ENCODE measurements at places on chromosomes 7 and 10. TPM values are rescaled to one million over a fixed set of nuclear protein-coding genes. Genes with fewer than 3 reads are reported as not detected.

STEAP4 gene
- total RNA-seq, result 16.2 TPM

CACNB2 gene
- 1.4 TPM for total RNA-seq

- no peak overlapping the region for H3K4me3 ChIP-seq
- no peak overlapping the region for H3K27ac ChIP-seq
- no peaks in the 10 kb centered on the region for H3K4me1 ChIP-seq
- no peak for DNase-seq
Measured at GRCh38 chr7:111358915-111359314, 203.4 kb downstream of the IMMP2L start.

DNA sequence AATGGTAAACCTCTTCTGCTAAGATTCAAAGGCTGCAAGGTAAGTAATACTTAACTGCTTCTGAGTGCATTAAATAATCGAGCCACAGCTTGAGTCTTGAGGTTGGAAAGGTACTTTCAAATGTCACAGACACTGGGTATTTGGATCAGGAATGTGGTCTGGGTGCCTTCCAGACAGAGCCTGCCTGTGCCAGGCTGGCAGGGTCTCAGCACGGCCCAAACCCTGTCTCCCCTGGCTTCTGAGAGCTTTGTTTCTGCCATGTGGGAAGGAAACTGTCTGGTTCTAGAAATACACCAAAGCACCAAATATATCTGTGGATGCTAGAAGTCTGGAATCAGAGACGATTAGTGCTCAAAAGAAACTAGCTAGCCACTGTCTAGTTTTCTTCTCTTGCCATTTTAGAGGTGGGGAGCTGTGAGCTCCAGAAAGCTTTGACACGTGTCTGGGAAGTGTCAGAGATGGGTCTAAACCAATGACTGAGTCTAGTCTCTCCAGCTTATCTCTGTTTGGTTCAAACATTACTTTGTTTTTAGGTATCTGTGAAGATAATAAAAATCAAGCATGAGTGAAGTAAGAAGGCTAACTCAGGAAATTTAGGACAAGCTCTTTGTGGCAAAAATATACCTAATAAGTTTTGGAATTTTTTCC, 162.8 kb downstream of the CYP26A1 start:
- no peak overlapping the region for H3K4me3 ChIP-seq
- DNase-seq, result no peak
- H3K4me1 ChIP-seq, result no peaks in the 10 kb centered on the region
- H3K27ac ChIP-seq, result no peak overlapping the region
- no peaks in the 10 kb centered on the region for H3K27me3 ChIP-seq
- H3K36me3 ChIP-seq, result no peaks in the 10 kb centered on the region

LRRC18 gene
- 7.8 TPM for total RNA-seq

GRCh38 chr10:6563075-6563474, 17.0 kb downstream of the PRKCQ start:
- H3K27ac ChIP-seq, result no peak overlapping the region
- H3K36me3 ChIP-seq, result no peaks in the 10 kb centered on the region
- no peaks in the 10 kb centered on the region for H3K4me1 ChIP-seq
- no peaks in the 10 kb centered on the region for H3K27me3 ChIP-seq
